ENCODE measurements at places on chromosomes 5 and 9.

- H3K4me1 ChIP-seq = peaks cover 59% of the 10 kb centered on the region
- no peak overlapping the region for H3K27ac ChIP-seq
- no peak overlapping the region for H3K4me3 ChIP-seq
- DNase-seq = peak; percentile 44
- H3K27me3 ChIP-seq = peaks cover 3% of the 10 kb centered on the region
Measured at GRCh38 chr5:137734962-137735554, 831 bp downstream of the KLHL3 start.

DNA sequence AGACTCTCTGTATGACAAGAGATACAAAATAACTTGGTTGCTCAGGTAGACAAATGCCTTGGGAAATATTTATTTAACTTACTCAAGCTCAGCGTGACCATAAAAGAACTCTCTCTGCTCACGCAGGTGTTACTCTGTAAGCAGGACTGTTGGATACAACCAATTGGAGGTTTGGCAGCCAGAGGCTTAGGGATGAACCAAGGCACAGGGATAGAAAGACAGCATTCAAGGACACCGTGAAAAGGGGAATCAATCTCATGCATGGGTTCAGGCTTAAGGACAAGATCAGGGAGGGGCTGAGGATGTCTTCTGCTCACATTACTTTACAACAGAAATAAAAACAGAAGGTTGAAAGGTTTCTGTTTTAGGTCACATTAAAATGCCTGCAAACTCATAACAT, 389.0 kb upstream of the BRINP1 start:
- no peaks in the 10 kb centered on the region for H3K36me3 ChIP-seq
- DNase-seq = no peak
- H3K27ac ChIP-seq = no peak overlapping the region
- H3K4me1 ChIP-seq = no peaks in the 10 kb centered on the region
- no peaks in the 10 kb centered on the region for H3K27me3 ChIP-seq

- no peak for DNase-seq
- H3K36me3 ChIP-seq = no peaks in the 10 kb centered on the region
- no peaks in the 10 kb centered on the region for H3K4me1 ChIP-seq
- no peak overlapping the region for H3K27ac ChIP-seq
- no peak overlapping the region for H3K4me3 ChIP-seq
Measured at GRCh38 chr9:105216440-105217178, 27.8 kb upstream of the SLC44A1 start.

GRCh38 chr9:137326445-137327065, 24.5 kb upstream of the NRARP start:
- peak overlapping the region; percentile 83 for H3K27ac ChIP-seq
- DNase-seq = no peak
- H3K4me3 ChIP-seq = peak overlapping the region; percentile 31
- peaks cover 12% of the 10 kb centered on the region for H3K27me3 ChIP-seq
- H3K4me1 ChIP-seq = peaks cover 23% of the 10 kb centered on the region
- H3K36me3 ChIP-seq = peaks cover 2% of the 10 kb centered on the region

DNA sequence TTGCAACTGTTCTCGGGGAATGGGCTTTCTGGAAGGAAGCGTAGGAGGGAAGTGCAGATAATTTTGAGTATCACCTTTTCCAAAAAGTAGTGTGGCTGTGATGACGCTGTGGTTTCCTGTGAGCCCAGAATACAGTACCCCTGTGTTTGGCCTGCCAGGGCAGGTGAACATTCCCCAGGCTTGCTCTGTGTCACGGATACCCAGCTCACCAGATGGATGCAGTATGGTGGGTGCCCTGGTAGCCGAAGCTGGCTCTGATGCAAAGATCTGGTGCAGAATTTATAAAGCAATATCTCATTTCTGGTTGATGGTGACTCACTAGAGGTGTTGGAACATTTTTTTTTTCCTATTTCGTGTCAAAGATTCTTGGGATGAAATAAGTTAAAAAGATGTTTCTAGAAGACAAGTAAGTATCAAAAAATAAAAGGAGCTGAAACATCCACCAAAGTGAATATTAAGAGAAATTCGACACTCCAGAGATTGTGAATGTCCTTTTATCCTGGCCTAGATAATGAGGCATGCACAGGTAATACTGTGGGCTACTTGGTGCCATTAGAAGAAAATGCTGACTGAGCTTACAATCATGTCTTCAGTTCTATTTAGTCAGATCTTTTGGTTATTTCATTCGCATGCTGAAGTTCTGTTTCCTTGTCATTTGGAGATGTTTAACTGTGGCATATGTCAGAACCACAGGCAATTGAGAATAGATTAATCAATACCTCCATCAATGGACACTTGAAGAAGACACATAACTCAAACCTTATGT, 200.1 kb downstream of the GADD45G start:
- H3K27me3 ChIP-seq = peaks cover 53% of the 10 kb centered on the region
- no peaks in the 10 kb centered on the region for H3K4me1 ChIP-seq
- no peak overlapping the region for H3K4me3 ChIP-seq
- no peak for DNase-seq
- H3K36me3 ChIP-seq = no peaks in the 10 kb centered on the region

DNA sequence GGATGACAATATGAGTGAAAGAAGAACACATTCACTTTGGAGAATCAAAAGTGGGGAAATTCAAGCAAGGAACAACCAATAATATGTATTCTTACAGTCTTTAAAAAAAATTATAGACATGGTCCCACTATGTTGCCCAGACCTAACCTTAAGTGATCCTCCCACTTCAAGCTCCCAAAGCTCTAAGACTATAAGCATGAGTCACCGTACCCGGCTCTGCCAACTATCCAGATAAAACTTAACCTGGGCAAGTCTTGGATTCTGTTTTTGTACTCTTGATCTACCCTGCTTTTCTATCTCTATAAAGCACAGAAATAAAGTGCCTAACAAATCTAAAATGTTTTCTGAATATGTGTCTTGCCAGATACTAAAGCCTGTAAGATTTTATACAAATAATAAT, 30.9 kb downstream of the CEMIP2 start:
- H3K36me3 ChIP-seq = peaks cover 60% of the 10 kb centered on the region
- no peak overlapping the region for H3K4me3 ChIP-seq
- no peak for DNase-seq
- H3K27me3 ChIP-seq = no peaks in the 10 kb centered on the region
- H3K4me1 ChIP-seq = peaks cover 5% of the 10 kb centered on the region

- DNase-seq = no peak
- H3K4me3 ChIP-seq = no peak overlapping the region
- no peaks in the 10 kb centered on the region for H3K27me3 ChIP-seq
- no peaks in the 10 kb centered on the region for H3K36me3 ChIP-seq
- H3K27ac ChIP-seq = no peak overlapping the region
Measured at GRCh38 chr5:155665361-155665760, 651.8 kb downstream of the KIF4B start.

DNA sequence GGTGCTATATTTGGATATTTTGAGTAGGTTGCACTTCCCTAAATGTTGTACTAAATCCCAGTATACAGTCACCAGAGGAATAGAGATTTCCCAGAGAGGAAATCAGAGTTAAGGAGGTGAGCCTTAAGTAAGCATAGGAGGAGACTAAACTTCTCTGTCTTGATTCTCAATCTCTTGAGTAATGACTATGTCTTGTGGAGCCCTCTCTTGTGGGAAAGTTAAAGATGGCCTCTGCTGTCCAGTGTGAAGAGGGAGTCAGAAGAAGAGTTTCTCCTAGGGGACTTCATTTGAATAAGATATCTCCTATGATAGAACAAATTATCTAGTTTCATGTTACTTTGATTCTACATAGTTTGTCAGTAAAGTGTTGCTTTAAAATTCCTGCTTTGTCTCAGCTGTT, 502.5 kb downstream of the PDE4D start:
- no peaks in the 10 kb centered on the region for H3K4me1 ChIP-seq
- peaks cover 8% of the 10 kb centered on the region for H3K27me3 ChIP-seq
- H3K4me3 ChIP-seq = no peak overlapping the region
- H3K36me3 ChIP-seq = no peaks in the 10 kb centered on the region
- no peak overlapping the region for H3K27ac ChIP-seq

DNA sequence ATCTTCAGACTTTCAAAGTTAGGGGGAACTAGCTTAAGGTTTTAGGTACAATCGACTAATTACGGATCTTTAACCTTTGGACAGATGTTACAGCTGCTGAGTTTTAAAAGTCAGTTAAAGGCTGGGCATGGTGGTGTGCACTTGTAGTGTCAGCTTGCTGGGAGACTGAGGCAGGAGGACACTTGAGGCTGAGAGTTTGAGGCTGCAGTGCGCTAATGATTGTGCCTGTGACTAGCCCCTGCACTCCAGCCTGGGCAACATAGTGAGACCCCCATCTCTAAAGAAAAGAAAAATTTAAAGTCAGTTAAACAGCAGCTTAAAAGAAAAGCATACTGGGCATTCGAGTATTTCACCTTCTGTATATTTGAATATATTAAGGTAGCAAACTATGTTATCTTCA, 51.4 kb downstream of the JMY start:
- no peak overlapping the region for H3K27ac ChIP-seq
- DNase-seq = no peak
- H3K4me3 ChIP-seq = no peak overlapping the region
- peaks cover 15% of the 10 kb centered on the region for H3K36me3 ChIP-seq
- peaks cover 6% of the 10 kb centered on the region for H3K4me1 ChIP-seq

DNA sequence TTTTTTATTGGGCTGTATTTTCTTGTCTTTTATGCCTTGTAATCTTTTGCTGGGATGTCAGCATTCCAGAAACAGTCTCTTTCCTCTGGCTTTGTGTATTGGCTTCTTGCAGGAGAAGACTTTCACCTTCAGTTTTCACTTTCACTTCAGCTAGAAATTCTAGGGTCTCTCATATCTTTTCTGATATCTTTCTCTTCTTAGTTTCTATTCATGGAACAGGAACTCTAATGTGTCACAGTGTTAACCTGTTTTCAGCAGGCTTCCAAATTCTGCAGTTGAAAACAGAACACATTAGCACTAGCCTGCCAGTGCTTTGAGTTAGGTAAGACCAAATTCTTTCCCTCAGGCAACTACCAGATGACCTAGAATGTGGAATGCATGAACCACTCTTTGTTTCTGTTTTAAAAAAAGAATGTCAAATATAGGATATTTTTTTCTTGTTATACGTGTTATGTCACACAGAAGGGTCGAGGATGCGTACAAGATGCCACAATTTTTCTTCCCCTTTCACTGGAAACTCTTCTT, 164.7 kb downstream of the TUSC1 start:
- no peaks in the 10 kb centered on the region for H3K27me3 ChIP-seq
- no peak for DNase-seq
- no peaks in the 10 kb centered on the region for H3K36me3 ChIP-seq
- no peak overlapping the region for H3K4me3 ChIP-seq
- H3K4me1 ChIP-seq = no peaks in the 10 kb centered on the region
